Thoracic aorta endothelial cell (primary cell): ENCODE measurements at places on chromosomes 2 and 18. TPM values are rescaled to one million over a fixed set of nuclear protein-coding genes. Genes with fewer than 3 reads are reported as not detected.

IHH gene
- 0.13 TPM in 1 of 2 replicates, not detected in the other for total RNA-seq

OSR1 gene
- total RNA-seq = 0.07 TPM in 1 of 2 replicates, not detected in the other

MALL gene
- 102 and 223 TPM in 2 replicates for total RNA-seq

SLC39A10 gene
- total RNA-seq = 41.6 and 62.5 TPM in 2 replicates

SPTBN1 gene
- total RNA-seq = 367 and 385 TPM in 2 replicates

YIPF4 gene
- 34.0 and 36.3 TPM in 2 replicates for total RNA-seq

IL36G gene
- not detected in 2 replicates for total RNA-seq

CROCC2 gene
- total RNA-seq = not detected in 2 replicates

GPBAR1 gene
- 0.07 and 0.40 TPM in 2 replicates for total RNA-seq

SPC25 gene
- total RNA-seq = 16.4 and 21.7 TPM in 2 replicates

FAM228A gene
- total RNA-seq = 0.14 TPM in 1 of 2 replicates, not detected in the other

IFT172 gene
- 25.4 and 25.9 TPM in 2 replicates for total RNA-seq

KIAA2012 gene
- not detected in 2 replicates for total RNA-seq

IFIH1 gene
- total RNA-seq = 5.6 and 8.8 TPM in 2 replicates

CRYBA2 gene
- total RNA-seq = not detected in 2 replicates

CD226 gene
- total RNA-seq = 0.53 and 0.65 TPM in 2 replicates

STAT4 gene
- 0.07 and 0.27 TPM in 2 replicates for total RNA-seq

GKN1 gene
- total RNA-seq = not detected in 2 replicates

SP5 gene
- not detected in 2 replicates for total RNA-seq

CCDC74A gene
- total RNA-seq = 3.9 and 5.6 TPM in 2 replicates

DNAJC5G gene
- not detected in 2 replicates for total RNA-seq

PTRHD1 gene
- 21.7 and 24.2 TPM in 2 replicates for total RNA-seq

LHCGR gene
- not detected in 2 replicates for total RNA-seq

EFHD1 gene
- 0.13 TPM in 1 of 2 replicates, not detected in the other for total RNA-seq

SLC5A7 gene
- not detected in 2 replicates for total RNA-seq

TEX44 gene
- not detected in 2 replicates for total RNA-seq

ABHD1 gene
- total RNA-seq = 0.13 TPM in 1 of 2 replicates, not detected in the other

MARS2 gene
- 7.2 and 9.6 TPM in 2 replicates for total RNA-seq

IL1F10 gene
- total RNA-seq = not detected in 2 replicates

CTLA4 gene
- total RNA-seq = not detected in 2 replicates

RGPD5 gene
- 35.2 and 72.5 TPM in 2 replicates for total RNA-seq

SNED1 gene
- 23.1 and 26.3 TPM in 2 replicates for total RNA-seq

CHST9 gene
- not detected in 2 replicates for total RNA-seq

CPLX4 gene
- total RNA-seq = not detected in 2 replicates

TAF1B gene
- 60.1 and 70.2 TPM in 2 replicates for total RNA-seq

BCL2 gene
- total RNA-seq = 2.5 and 2.6 TPM in 2 replicates

NEU2 gene
- not detected in 2 replicates for total RNA-seq

ELOA2 gene
- total RNA-seq = not detected in 2 replicates

CYP26B1 gene
- 0.53 and 1.1 TPM in 2 replicates for total RNA-seq

ABCB11 gene
- total RNA-seq = 0.50 and 0.53 TPM in 2 replicates

FARP2 gene
- 45.5 and 49.5 TPM in 2 replicates for total RNA-seq

ST8SIA5 gene
- 0.13 and 0.14 TPM in 2 replicates for total RNA-seq

WNT10A gene
- total RNA-seq = 0.07 TPM in 1 of 2 replicates, not detected in the other

SLC16A14 gene
- total RNA-seq = 0.13 and 0.93 TPM in 2 replicates

TBR1 gene
- under 0.01 TPM in 2 replicates for total RNA-seq

CEBPZ gene
- 67.4 and 67.8 TPM in 2 replicates for total RNA-seq

SCYGR4 gene
- not detected in 2 replicates for total RNA-seq

COMMD1 gene
- total RNA-seq = 50.0 and 55.6 TPM in 2 replicates

CCDC148 gene
- 0.14 and 0.27 TPM in 2 replicates for total RNA-seq

CYTIP gene
- total RNA-seq = 0.13 TPM in 1 of 2 replicates, not detected in the other
